Panc1 (cell line): ENCODE measurements at places on chromosomes 6 and 20. TPM values are rescaled to one million over a fixed set of nuclear protein-coding genes. Genes with fewer than 3 reads are reported as not detected.

The SERAC1 gene
- 8.2 TPM for total RNA-seq

The FOXP4 gene
- total RNA-seq: 30.4 TPM

DNA sequence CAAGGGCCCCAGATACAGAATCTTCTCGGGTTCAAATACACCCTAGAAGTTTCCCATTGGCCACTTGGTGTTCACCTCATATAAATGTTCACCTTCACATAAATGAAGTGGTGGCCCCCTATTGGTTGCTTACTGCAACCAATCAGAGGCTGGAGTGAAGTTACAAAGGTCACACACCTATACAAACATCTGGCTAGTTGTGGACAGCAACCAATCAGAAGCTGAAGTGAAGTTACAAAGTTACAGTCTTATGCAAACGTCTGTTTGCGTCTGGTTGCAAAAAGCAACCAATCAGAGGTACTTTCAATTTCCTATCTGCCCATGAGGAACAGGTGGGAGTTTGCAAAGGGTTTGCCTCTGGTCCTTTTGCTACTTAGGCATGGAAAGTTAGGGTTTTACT is 206.5 kb upstream of the BMP2 start:
- peak; percentile 17 for DNase-seq

DNA sequence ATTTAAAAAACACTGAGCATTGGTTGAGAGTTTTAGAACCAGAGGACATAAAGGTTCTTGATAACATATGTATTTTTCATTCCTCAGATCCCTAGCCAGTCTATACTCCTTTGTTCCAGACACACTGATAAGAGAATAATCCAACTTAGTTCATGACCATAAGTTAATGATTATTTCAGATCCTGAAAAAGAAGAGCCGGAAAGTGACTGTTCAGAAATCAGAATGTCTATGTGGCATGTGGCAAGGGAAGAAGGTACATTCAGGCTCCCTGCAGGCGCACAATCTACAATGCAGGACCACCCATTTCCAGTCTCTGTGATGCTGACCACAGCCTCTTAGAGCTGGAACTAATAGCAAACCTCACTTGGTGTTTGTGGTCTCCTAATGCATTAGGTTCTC is 666.7 kb upstream of the AGPAT4 start:
- DNase-seq: no peak

DNA sequence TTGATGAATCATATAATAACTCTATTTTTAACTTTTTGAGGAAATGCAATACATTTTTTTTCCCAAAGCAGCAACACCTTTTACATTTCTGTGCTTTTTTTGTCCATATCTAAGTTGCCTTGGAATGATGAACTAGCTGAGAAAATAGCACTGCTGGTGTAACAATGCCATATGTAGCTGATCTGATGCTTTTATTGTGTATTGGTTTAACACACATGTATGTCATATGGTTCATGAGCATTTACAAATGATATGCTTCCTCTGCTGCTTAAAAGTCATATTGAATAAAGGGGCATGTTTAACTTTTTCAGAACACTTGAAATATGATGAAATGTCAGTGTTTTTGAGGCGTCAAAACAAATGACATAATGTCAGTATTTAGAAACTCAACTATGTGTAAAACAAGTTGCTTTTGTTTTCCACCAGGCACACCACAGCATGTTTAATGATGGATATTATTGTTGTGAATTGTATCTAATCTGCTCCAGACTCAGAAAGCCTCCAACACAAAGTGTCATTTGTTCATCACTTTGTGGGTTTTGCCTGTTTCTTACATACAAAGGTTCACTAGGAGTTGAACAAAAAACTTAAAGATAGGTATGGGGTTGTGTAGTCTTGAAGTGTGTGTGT is 775.8 kb upstream of the FLRT3 start:
- DNase-seq: no peak

The ECT2L gene
- not detected for total RNA-seq

GRCh38 chr6:165999279-165999678 is 168.4 kb downstream of the TBXT start:
- DNase-seq: no peak

- no peak for DNase-seq
These were observed 130.8 kb downstream of the BTBD9 start for GRCh38 chr6:38508894-38509293.

DNA sequence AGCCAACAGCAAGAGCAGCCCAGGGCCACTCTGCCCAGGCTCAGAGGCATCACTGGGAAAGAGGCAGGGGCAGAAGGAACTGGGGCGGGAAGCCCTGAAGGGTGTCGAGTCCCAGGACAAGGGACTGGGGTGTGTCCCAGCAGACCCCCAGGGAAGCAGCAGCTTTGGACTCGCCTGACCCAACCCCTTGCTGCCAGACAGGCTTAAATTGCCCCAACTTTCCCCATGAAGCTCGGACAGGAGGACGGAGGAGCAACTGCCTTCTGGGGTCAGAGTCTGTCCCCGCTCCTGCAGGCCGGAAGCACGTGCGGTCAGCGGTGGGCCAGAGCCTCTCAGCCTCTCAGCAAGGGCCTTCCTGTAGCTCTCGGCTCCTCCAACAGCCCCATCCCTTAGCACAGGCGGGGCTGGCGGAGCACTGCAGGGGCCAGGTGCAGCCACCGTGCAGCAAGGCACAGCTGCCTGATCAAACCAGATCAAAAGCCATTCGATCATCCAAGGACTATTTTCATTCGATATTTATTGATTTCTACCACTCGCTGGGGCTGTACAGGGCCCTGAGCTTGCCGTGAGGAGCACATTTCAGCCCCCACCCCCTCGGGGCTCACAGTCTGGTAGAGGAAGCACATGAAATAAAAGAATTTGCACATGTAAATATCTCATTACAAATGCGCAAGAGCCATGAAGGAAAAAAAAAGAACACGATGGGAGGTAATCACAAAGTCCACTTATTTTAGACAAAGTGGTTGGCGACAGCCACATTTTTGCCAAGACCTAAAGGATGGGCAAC is 31.8 kb upstream of the STX16 start:
- DNase-seq: no peak

GRCh38 chr20:34112600-34113101 is 608 bp upstream of the EIF2S2 start:
- DNase-seq: no peak

The DDO gene
- 0.39 TPM for total RNA-seq

- no peak for DNase-seq
These were observed 48.1 kb downstream of the NOL4L start for GRCh38 chr20:32536851-32537656.

The HAO1 gene
- total RNA-seq: 0.13 TPM

- DNase-seq: no peak
These were observed 36.0 kb upstream of the SMIM29 start for GRCh38 chr6:34284563-34285447.

GRCh38 chr6:56807326-56807988 is 147.4 kb upstream of the BEND6 start:
- no peak for DNase-seq

GRCh38 chr6:98716341-98716740 is 118.0 kb upstream of the POU3F2 start:
- no peak for DNase-seq

DNA sequence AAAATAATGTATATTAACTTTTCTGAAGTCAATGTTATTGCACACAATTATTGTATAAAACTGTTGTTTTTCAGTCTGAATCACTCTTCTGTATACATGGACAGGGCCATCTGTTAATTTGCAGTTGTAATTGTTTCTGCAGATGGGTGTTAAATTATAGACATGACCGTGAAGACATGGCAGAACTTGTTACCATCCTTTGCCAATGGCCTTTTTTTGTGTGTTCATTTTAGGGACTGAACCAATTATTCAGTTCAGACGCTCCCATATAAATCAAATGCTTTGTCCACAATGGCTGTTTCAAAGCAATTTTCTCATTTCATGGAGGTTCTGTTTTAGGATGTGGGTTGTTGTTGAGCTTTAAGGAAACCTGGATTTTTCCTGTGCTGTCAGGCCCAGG is 533.7 kb downstream of the DOK5 start:
- no peak for DNase-seq

DNA sequence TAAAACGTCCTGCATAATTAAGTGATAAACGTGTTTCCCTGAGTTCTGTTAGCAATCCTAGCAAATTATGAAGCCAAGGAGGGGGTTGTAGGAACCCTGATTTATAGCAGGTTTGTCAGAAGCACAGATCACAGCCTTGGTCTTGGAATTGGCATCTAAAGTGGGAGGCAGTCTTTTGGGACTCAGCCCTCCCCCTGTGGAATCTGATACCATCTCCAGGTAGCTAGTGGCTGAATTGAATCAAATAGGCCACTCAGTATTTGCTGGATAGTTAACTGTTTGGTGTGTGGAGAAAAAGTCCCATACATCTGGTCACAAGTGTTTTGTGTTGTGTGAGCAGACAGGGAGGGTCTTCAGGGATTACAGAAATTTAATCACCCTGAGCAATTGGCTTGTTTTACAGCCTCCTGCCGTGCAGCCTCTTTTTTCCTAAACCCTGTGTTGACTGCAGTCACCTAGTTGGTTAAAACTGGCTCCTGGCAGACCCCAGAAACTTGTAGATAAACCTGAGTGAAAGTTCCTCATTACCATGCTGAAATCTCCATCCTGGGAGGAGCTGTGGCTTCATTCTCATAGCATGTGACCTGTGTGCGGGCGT is 19.0 kb upstream of the KIFC1 start:
- no peak for DNase-seq

DNA sequence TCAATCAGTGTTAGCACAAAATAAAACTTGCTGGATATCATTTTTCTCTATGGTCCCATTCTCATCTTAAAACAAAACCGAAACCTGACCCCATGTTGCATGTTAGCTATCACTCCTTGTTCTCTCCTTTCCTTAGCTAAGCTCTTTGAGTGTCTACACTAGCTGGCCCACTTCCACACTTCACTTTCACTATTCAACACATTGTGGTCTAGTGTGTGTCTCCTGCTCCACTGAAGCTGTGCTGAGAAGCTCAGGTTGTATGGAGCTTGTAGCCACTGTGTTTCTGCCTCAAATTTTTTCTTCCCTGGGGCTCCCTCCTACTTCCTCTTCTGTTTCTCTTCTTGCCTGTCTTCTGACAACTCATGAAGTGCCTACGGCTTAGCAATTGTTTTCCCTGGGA is 223.0 kb downstream of the NKAIN2 start:
- no peak for DNase-seq

DNA sequence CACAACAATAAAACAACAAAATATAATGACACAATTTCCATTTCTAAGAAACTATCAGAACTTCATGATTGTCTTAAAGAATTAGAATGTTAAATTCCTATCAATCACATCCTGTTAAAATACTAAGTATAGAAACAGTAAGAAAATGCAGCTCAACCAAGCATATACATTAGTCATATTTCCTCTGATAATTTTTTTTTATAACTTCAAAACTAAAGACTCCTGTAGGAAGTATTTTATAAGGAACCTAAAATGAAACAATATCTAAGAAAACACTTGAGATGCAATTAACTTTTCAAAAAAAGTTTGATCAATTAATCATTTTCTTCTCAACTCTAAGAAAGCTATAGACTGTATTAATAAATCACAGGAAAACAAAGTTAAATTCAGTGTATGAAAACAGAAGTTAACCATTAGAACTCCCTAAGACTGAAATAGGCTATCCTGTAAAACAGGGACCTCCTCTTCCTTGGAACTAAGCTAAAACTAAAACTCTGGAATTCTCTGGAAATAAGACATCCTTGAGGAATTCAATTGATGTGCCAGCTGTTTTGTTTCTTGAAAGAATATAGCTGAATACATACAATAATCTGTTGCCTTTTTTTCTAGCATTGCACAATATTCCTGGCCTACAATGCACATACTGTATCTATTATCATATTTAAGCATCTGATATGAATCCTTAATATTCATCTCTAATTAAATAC is 19.8 kb downstream of the FKBP5 start:
- no peak for DNase-seq

The TMEM239 gene
- total RNA-seq: not detected

DNA sequence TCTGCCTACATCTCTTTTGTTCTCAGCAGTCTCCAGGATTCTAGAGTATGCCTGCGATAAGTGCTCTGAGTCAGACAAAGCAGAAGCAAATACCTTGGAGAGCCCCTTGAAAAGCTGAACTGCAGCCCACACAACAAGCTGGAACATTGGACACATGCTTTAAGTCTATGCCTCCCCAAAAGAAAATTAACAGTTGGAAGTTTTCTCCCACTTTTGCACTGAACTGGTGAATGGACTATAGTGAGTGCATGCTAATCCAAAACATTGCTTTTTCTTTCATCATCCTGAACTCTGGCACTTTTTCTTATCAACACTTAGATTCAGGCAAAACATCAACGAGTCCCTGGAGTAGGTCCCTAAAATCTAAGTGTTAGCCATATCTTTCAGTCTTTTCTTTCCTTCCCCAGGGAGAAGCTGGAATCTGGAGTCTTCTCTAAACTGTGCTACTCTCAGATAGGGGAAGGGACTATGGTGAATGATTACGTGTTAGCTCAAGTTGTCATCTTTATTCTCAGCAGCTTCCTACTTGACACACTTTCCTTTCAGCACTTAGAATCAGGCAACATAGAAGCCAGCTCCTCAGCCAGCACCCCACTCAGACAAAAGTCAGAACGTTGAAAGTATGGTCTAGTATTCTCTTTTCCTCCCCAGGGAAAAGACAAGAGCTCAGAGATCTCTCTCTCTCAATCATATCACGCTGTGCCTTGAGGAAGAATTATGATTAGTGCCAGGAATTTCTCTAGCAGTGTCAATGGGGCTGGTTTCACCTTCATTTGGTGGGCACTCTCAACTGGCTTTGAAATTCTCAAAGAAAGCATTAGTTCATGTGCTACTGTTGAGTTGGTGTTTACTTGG is 811.0 kb upstream of the GJE1 start:
- no peak for DNase-seq

GRCh38 chr20:1392443-1392692 is 486 bp downstream of the FKBP1A start:
- DNase-seq: no peak

DNA sequence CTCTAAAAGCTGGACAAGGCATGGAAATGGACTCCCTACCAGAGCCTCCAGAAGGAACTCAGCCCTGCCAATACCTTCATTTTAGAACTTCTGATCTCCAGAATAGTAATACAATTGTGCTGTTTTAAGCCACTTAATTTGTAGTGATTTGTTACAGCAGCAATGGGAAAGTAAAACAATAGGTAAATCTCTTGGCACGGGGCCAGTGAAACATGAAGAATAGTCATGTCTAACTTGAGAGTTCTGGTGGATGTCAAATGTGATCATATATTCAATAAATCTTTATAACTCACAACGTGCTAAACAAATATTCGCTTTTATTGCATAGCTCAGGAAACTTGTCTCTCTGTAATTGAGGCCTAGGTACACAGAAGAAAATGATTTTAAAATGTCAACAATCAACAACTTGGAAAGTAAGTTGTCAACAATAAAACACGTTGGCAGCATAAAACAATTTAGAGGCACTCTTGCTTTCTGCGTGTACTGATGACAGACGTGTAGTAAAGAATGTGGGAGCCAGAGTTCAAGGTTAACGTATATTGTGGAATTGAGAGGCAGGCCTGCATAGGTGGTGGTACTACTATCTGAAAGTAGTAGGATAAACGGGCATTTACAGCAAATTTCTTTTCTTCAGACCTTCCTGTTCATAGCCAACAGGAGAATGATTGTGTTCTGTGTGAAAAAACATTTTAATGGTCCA is 140.5 kb upstream of the OPRM1 start:
- DNase-seq: no peak
